Activated naive CD4-positive, alpha-beta T cell treated with Interleukin-2 at 50 U/mL for 16 hours (primary cell): ENCODE measurements at places on chromosomes 3 and 15.

GRCh38 chr3:98759629-98760028 is 3.5 kb upstream of the ST3GAL6 start:
- no peak for DNase-seq

DNA sequence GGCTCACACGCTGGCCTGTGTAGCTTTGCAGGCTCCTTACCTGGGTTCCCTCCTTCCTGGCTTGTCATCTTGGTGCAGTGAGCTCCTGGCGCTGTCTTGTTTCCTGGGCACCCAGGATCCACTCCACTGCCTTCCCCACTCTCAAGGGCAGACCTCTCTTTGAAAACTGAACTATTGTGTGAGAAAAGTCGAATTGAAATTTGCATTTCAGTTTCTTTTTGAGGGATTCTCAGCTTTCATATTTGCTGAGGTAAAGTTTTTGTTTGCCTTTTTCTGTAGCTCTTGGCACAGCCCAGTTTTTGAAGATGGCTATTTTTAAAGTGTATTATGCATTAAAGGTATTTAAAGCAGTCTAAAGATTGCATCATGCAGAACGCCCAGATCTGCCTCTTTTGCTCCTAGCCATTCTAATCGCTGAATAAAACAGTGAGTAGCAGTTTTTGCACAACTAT is 70.1 kb downstream of the CCK start:
- no peak for DNase-seq

DNA sequence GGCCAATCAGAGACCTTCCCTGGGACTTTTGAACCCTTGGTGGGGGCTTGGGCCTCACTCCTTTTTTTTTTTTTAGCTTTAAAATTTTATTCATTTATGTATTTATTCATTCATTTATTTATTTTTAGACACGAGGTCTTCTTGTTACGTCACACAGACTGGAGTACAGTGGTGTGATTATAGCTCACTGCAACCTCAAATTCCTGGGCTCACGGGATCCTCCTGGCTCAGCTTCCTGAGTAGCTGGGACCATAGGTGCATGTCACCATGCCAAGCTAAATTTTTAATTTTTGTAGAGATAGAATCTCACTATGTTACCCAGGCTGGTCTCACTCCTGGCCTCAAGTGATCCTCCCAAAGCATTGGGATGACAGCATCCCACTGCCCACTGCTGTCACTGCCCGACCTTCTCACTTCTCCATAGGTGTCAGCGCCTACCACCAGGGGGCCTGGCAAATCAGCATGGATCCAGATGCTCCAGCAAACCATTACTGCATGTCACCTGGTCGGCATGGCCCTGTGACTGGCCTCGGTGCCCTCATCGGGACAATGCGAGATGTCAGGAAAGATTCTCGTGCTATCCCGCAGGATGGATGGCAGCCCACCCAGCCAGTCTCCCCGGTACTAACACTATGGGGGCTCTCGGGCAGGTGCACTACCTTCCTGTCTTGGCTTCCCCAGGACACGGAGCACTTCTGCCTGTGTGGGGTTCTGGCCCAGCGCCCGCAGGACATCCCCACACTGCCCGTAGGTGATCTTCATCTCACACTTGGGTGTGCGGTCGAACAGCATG is 3.0 kb downstream of the MYL3 start:
- peak; percentile 18 for DNase-seq

- DNase-seq = no peak
Measured at GRCh38 chr15:49492830-49493229, 69.8 kb downstream of the FGF7 start.

DNA sequence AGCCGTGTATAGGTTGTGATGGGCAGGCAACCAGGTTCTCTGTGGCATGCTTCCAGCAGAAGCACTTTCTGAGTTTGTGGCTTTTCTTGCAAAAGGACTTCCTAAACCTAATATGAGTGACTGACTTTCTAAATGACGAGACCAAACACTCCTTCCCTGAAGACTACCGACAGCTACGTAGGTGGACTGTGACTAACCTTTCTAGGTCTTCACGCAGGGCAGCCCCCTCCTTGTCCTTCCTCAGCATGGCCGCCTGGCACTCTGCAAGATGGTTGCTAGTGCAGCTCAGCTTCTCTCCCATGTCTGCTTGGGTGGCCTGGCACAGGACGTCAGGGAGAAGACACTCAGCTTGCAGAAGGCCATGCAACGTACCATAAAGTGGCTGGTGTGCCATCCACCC is 20.9 kb downstream of the CXCR6 start:
- DNase-seq = peak; percentile 69

GRCh38 chr15:63938486-63939061 is 104.8 kb upstream of the HERC1 start:
- DNase-seq = peak; percentile 13

GRCh38 chr3:196024968-196025367 is 56.9 kb downstream of the TFRC start:
- no peak for DNase-seq

GRCh38 chr3:64686446-64686908 is 1.3 kb downstream of the ADAMTS9 start:
- DNase-seq = no peak

DNA sequence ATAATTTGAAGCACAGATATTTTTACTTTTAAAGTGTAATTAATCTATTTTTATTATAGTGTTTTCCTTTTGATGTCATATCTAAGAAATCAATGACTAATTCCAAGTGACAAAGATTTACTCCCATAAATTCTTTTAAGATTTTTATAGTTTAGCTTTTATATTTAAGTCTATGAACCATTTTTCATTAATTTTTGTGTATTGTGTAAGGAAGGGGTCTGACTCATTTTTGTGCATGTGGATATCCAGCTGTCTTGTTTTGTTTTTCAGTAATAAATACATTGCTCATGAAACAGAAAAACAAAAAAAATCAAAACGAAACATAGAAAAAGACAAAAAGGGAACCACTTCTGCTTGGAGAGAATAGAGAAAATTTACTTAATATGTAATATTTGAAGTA is 145.1 kb downstream of the EPHA6 start:
- no peak for DNase-seq
